ENCODE measurements at places on chromosomes 7 and 10.
A peak's percentile ranks its signal among the peaks of the same experiment; 100 is the strongest.

DNA sequence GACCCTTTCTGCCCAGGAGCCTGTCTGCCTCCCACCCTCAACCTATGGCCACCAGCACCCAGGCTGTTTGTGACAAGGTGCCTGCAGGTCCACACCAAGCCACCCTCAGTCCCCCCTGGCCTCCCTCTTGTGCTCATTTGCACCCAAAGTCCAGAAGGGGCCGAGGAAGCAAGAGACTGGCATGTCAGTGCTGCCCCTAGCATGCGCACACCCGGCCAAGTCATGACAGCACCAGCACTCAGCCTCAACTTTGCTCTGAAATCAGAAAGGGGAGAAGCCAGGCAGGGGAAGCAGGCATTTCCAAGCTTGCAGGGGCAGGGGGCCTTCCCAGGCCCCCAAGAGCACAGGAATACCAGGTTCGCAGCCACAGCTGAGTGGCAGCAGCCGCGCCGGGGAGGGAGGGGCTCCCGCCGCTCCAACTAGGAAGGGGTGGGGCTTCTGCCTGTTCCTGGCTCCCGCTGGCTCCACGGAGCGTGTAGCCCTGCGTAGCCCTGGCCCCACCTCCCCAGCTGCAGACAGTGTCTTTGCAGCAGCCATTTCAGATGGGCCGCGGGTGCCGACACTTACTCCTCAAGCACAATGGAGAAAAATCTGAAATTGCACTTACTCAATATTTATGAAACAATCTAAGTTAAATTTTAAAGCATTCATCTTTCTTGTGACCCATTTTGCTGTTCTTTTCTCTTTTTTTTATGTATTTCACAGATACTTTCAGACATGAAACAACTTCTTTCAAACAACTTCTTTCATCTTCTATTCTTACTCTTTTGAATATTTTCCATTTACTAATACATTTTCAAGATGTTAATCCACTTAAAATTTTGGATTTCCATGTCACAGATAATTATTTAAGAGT lies 54.9 kb upstream of the ABCB5 start:
- no peak for DNase-seq

GRCh38 chr7:2007551-2007950 lies 225.2 kb downstream of the MAD1L1 start:
- DNase-seq: no peak

DNA sequence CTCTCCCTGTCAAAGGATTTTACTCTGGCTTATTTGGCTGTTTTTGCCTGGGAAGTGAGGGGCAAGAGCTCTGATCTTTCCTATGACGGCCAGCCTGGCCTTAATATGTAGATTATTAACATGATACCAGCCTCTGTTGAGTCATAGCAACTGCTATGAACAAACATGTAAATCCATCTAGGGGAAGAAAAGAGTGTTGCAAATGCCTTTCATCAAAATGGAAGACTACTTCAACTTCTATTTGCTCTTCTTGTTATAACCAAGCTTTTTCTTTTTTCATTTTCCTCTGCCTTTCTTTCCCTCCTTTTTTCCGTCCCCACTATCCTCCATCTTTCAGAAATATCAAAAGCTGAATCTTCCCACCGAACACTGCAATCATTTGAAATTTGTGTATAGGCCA lies 46.6 kb downstream of the BTRC start:
- DNase-seq: peak; percentile 20

DNA sequence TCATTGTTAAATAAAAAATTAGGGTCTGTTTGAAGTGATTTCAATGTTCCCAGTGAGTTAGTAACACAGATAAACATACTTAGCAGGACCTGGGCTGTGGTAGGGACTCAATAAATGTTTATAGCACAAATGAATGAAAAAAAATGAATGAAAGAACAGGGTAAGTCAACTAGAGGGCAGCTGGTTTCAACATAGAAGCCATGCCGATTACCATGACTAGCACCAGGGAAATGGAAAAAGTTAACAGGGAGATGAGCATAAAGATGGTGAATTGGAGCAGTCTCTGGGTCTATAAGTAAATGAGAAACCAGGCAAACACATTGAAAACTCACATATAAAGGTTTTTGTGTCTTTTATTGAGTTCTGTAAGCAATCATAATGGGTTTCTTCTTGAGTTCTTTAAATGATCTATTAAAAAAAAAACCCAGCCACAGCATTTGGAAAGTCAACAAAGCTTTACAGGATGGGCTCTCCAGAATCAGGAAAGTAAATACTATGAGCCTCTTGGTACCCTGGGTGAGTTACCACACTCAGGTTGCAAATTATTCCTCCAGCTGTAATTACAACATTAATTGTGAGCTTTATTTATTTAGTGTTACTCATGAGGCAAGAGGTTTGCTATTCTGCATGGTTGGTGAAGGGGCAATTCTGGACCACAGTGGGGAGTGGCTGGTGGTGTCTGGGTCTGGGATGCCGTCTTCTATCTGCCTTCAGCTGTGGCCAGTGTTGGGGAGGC lies 46.1 kb upstream of the MTPN start:
- no peak for DNase-seq

DNA sequence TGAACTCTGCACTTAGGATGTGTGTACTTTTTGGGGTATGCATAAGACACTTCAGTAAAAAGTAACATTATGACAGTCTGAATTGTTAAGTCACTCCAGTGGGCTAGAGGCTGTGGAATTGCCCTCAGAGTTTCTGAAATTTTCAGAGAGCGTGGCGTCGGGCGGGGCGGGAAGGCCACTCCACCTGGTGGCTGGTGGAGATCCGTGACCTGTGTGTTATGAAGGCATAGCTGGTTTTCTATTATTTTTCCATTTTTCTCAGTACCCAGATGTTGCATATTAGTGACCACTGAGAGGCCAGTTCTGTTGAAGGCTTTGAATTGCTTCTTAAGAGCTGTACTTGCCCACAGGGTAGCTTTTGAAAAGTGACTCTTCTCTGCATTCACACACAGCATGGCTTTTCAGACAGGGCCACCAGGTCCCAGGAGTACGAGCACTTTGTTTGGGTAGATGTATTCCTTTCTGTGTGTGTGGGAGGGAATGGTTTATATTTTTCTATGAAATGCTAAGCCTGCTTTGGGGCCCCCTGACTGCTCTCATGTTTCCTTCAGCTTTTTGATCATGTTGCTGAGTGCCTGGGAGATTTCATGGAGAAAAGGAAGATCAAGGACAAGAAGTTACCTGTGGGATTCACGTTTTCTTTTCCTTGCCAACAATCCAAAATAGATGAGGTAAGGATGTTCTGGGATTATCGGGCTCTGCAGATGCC lies 52.3 kb downstream of the TACR2 start:
- no peak for DNase-seq

- DNase-seq: no peak
Observed at GRCh38 chr10:102682416-102682815, 31.8 kb downstream of the ARL3 start.

DNA sequence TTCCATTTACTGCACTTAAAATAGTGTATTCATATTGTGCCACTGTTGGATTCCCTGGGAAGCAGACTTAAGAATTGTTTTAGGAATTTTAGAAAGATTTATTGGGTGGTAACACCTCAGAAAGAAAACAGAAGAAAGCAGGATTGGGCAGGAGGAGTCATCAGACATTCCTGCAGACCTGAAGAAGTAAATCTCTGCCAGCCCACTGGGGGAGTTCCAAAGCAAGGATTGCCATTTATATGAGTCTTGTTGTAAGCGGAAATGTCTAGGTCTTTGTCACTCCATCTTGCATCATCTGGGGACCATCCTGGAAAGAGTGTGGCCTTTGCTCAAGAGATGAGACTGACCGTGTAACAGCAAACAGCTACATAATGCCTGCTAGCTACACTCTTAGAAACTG lies 947.6 kb upstream of the POT1 start:
- no peak for DNase-seq

- no peak for DNase-seq
Observed at GRCh38 chr7:150374026-150374425, 5.1 kb upstream of the ZNF775 start.

DNA sequence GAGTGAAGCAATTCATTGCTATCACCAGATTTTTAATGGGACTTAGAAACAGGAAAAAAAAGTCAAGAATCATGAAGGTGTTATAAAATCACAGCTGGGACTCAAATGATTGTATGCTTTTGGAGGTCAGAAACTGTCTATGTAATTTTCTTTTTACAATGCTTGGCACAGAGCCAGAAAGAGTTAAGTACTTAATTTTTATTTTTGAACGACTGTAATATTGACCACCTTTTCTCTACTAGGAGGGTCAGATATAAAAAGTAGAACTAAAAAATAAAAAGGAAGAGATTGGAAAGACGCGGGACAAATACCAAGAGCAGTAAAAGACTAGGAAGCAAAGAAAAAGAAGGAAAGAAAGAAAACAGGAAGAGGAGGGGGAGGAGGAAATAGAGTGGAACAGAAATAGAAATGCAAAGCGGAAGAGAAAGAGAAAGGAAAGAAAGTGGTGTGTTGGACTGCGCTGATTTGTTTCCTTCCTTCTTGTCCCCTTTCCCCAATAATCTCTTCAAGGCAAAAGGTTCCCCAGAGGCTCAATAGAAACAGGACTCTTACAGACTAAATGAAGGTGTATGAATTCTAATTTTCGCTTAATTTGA lies 23.2 kb upstream of the C1GALT1 start:
- no peak for DNase-seq

DNA sequence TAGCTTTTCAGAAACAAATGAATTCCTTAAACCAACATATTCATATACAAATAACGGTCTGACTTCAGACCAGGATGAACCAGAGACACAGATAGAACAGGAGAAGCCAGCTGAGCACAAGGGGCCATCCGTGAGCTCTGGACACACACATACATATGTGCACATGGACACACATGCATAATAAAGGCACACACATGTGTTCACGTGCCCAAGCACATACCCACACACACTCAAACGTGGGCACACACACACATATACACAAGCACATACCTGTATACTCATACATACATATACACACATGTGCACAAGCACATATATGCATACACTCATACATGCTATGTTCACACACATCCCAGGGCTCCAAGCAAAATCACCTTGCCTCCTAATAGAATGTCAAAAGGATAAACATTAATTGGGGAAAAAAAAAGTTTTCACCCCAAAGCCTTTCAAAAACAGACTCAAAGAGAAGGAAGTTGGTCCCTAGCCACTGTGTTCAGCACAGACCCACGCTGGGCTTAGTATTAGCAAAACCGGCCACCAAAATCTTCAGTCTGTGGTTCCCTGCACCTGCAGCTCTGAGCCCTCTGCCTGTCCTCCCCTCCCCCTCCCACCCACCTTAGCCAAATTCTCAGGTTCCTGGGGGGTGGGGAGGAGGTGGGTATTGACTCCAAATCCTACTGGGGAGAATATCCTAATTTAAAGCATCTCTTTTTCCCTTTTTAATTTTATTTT lies 100.4 kb upstream of the MACROH2A2 start:
- no peak for DNase-seq

DNA sequence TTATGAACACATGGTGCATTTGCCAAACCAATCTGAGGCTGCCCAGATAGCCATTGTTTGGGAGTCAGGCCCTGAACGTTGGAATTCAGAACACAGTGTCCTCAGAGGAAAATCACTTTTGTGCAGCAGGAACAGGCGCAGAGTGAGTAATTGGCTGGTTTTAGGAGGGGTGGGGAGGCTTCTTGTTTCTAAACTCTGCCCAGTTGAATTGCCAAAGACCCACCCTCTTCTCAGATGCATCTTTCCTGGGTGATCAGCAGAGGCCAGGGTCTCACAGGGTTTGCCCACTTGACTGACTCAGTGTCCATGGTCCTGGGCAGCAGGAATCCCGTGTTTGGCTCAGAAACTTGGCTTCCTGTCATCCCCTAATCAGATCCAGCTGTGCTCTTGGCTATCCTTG lies 24.3 kb downstream of the PRLHR start:
- peak; percentile 6 for DNase-seq

DNA sequence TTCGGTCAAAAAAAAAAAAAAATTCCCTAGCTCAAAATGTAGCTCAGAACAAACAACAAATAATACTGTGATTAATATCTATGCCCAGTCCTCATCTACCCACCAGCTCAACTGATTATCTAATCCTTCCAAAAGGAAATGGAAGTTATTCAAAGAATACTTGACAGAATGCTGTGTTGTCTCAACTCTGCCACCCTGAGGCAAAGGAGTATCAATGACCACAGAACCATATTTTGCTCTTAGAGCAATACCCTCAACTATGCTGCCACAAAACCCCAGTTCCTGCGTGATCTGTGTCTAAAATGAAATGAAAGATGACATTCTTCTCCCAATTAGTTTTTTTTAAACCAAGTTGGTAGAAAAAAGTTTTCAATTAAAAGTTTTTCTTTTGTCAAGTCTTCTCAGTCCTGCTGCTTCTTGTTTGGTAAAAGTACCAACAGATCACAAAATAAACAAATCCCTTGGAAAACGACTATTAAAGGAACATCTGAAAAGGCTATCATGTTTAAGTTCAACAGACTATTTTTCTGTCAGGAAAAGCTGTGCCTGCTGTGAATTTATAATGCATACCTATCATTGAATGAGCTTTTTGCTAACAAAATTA lies 21.6 kb downstream of the RBM28 start:
- DNase-seq: peak; percentile 51

- DNase-seq: peak; percentile 38
Observed at GRCh38 chr7:36526863-36527548, 137.3 kb downstream of the ANLN start.

GRCh38 chr10:3500408-3500856 lies 284.6 kb downstream of the KLF6 start:
- peak; percentile 97 for DNase-seq

- DNase-seq: no peak
Observed at GRCh38 chr7:59079-60016, 133.0 kb upstream of the FAM20C start.

DNA sequence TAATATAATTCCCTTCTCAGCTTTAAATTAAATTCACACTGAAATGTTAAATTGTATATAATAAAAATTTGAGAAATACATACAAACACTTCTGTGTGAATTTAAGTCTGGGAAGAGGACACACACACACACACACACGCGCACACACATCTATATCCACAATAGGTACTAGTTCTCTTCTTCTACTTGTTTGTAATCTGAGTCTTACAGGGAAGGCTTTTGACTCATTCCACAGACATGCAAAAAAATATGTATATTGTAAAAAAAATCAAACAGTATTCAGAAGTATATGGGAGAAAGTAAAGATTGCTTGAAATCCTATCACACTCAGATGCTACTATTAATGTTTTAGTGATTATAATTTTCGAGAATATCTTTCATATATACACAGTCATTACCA lies 276.2 kb downstream of the MDFIC start:
- peak; percentile 41 for DNase-seq
